ENCODE measurements at places on chromosomes 2 and 18.

DNA sequence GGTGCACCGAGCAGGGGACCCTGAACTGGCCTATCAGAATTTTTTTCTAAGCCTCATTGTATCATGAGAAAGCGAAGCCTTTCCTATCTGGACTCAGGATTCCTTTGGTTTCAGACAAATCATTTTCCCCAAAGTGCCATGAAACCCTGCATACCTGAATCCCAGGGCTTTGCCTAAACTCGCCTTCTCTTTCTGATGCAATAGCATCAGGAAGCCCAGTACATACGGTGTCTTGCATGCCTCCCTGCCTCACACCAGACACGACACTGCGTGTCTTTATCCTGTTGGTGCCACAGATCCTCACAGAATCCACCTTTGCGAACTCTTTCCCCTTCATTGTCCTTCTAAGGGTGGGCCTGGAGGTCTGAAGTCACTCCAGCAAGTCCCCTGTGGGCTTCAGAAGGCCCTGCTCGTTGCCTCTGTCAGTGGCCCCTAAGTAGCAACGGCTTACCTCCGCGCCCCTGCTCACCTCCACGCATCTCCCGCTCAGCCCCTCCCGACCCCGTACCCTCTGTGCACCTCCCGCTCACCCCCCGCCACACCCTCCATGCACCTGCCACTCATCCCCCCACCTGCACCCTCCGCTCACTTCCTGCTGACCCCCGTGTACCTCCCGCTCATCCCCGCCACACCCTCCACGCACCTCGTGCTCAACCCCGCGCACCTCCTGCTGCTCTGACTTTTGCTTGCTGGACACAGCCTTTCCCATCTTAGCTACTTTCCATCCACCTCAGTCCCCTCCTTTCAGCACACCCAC is 83.4 kb downstream of the TPGS2 start:
- DNase-seq = no peak

- DNase-seq = no peak
Measured at GRCh38 chr2:12861344-12861930, 144.7 kb downstream of the TRIB2 start.

DNA sequence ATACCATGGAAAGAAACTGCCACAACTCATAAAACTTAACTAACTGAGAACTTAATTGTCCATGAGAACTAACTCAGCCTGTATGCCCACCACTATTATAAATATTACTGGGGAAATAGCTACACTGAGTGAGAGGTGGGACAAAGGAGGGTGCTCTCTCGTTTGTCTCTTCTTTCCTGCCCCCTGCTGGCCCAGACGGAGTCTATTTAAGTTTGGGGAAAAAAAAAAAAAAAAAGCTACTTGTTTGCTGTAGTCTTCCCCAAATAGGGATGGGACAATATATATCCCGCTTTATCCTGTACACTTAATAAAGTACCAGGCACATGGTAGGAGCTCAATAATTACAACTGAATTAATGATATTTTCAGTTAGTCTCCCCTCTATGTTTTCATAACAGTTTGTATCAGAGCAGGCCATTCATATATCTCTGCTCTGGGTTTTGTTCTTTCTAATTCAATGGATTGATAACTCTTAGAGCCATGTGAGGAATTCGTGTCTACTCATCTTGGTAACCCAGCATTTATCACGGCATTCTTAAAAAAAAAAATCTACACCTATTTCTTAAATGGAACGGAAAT is 647.6 kb upstream of the PKDCC start:
- peak; percentile 66 for DNase-seq

- no peak for DNase-seq
Measured at GRCh38 chr2:127169066-127169660, 50.9 kb downstream of the CYP27C1 start.

GRCh38 chr2:30605197-30605596 is 158.2 kb downstream of the LCLAT1 start:
- no peak for DNase-seq

- no peak for DNase-seq
Measured at GRCh38 chr2:226184540-226184939, 615.1 kb downstream of the IRS1 start.

- no peak for DNase-seq
Measured at GRCh38 chr18:37922162-37922561, 356.6 kb upstream of the CELF4 start.

- DNase-seq = peak; percentile 61
Measured at GRCh38 chr18:55321265-55322177, 266.5 kb downstream of the TCF4 start.

Measured in NCI-H1694 (cell line).